Stomach (tissue), 19 donors: ENCODE measurements at places on chromosomes 13 and 19.

- DNase-seq = no peak
Observed at GRCh38 chr13:41145136-41145908, 12.7 kb upstream of the KBTBD6 start.

- DNase-seq = no peak
Observed at GRCh38 chr13:36753176-36753575, 65.8 kb upstream of the RFXAP start.

- no peak for DNase-seq
Observed at GRCh38 chr13:46562152-46562551, 9.2 kb downstream of the LRCH1 start.

DNA sequence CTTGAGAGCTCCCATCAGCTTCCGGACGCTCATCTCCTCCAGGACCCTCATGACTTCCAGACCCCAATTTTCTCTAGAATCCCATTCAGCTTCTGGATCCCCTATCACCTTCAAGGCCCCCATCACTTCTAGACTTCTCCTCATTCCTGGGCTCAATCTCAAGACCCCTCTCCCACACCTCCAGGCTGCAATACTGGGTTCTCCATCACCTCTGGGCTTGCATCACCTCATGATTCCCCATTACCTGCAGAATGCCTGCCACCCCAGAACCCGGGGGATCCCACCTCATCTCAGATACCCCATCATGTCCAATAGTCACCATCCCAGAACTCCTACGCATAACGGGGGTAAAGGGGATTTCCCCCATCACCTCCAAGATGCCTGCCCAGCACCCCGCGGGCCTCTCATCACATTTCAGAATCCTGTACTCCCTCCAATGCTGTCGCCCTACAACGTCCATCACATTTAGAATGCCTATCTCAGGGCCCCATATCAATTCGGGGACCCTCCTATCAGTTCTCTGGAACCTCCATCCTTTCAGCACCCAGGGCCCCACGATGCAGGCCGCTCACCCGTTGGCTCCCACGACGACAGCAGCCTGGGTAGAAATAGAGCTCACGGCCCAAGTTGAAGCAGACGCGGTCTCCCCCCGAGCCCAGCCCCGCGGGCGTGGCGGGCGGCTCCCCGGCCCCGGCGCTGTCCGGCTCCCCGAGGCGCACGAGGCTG lies 738 bp downstream of the DMWD start:
- DNase-seq = no peak

DNA sequence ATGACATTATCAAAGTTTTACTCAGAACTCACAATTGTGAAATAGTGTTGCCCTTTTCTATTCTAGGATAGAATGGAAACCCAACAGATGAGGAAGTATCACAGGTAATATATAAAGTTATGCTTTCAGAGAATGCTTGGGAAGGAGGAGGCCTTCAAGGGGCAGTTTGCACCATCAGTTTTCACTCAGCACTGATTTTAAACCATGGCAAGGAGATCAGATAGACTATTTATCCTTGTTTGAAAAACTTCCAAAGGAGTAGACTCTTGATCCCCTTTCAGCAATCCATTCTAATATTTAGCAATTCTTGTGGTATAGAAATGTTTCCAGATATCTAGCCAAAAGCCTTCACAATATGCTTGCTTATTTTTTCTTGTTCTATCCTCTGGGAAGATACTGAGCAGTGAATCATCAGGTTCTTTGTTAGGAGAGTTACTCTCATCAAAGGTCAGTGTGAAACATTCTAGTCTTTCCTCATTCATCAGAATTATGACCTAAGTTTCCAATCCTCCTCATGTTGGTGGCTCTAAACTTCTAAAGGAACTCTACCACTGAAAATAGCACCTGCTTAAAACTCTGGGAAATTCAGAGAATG lies 3.8 kb downstream of the GPC6 start:
- DNase-seq = no peak

GRCh38 chr19:51751655-51752054 lies at the start of gene FPR1:
Gene FPR1, minus strand, starts transcription at chr19:51751878. Its CDS starts 4,884 bp downstream, at chr19:51746994.
- DNase-seq = peak; percentile 24

GRCh38 chr13:92901739-92902138 lies 324.9 kb upstream of the GPC6 start:
- DNase-seq = no peak

GRCh38 chr19:10112037-10112761 lies 706 bp downstream of the P2RY11 start:
- no peak for DNase-seq

GRCh38 chr19:20028611-20029010 lies 10.7 kb downstream of the ZNF682 start:
- DNase-seq = no peak

- DNase-seq = peak; percentile 89
Observed at GRCh38 chr19:1266129-1266915, 2.8 kb upstream of the CIRBP start.

- DNase-seq = no peak
Observed at GRCh38 chr13:36872621-36873020, 47.4 kb downstream of the SMAD9 start.

GRCh38 chr19:2246801-2247361 lies 2.2 kb upstream of the AMH start:
- peak; percentile 50 for DNase-seq

- DNase-seq = peak; percentile 61
Observed at GRCh38 chr19:55678121-55678671, 3.2 kb downstream of the EPN1 start.

GRCh38 chr13:42011601-42012350 lies 36.7 kb upstream of the DGKH start:
- peak; percentile 28 for DNase-seq

DNA sequence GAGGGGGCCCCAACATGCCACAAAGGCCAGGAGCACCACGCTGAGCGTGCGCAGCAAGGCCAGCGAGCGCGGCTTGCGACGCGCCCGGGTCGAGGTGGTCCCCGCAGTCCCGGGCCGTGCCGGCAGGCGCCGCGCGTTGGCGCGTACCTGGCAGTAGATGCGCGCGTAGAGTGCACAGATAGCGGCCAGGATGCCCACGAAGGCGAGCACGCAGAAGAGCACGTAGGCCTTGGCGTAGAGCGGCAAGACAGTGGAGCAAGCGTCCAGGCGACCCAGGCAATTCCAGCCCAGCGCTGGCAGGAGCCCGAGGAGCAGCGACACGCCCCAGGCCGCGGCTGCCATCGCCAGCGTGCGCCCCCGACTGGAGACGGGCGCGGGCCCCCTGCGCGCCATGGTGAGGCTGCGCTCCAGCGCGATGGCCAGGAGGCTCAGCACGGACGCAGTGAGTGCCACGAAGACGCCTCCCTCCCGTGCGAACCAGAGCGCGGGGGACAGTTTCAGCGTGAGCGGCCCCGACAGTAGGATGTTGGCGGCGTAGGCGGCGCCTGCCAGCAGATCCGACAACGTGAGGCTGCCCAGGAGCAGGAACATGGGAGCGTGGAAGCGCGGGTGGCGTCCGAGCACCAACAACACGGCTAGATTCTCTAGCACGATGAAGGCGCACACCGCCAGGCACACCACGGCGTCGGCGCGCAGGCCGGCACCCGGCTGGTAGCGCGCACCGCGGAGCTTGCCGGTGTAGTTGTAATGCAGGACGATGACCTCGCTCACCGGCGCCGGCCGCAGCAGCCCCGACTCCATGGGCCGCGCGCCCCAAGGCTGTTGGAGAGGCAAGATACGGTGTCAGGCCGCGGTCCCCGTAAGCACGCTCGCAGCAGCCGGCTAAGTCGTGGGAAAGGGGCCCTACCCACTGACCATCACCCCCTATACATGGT lies 2.8 kb downstream of the S1PR5 start:
- peak; percentile 46 for DNase-seq

DNA sequence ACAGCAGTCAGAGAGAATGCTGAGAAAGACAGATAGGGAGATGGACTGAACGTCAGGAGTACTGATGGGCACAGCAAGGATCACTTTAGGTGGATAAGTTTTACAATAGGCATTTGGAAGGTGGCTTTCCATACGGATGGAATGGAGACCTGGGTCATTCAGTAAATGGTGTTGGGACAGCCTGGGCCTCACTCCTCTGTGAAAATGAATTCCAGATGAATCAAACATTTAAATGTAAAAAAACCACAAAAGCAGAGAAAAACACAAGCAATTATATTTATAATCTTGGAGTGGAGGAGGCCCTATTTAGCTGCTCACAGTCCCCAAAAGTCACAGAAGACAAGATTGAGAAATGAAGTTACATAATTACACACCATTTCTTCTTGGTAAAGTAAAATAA lies 4.7 kb downstream of the IL17D start:
- no peak for DNase-seq

- DNase-seq = no peak
Observed at GRCh38 chr13:24134231-24134630, 26.3 kb upstream of the SPATA13 start.

DNA sequence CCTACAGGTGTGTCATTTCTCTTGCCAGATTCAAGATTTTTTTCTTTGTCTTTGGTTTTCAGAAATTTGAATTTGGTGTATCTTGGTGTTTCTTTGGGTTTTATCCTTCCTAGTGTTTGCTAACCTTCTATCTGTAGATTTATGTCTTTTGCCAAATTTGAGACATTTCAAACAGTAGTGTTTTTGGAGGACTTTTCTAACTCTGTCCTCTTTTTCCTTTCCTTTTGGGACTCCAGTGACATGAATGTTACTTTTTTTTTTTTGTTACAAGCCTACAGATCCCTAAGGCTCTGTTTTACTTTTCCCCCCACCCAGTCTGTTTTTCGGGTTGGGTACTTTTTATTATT lies 58.8 kb downstream of the ZMYM2 start:
- DNase-seq = no peak

GRCh38 chr13:41835871-41836270 lies 125.0 kb downstream of the VWA8 start:
- DNase-seq = no peak

DNA sequence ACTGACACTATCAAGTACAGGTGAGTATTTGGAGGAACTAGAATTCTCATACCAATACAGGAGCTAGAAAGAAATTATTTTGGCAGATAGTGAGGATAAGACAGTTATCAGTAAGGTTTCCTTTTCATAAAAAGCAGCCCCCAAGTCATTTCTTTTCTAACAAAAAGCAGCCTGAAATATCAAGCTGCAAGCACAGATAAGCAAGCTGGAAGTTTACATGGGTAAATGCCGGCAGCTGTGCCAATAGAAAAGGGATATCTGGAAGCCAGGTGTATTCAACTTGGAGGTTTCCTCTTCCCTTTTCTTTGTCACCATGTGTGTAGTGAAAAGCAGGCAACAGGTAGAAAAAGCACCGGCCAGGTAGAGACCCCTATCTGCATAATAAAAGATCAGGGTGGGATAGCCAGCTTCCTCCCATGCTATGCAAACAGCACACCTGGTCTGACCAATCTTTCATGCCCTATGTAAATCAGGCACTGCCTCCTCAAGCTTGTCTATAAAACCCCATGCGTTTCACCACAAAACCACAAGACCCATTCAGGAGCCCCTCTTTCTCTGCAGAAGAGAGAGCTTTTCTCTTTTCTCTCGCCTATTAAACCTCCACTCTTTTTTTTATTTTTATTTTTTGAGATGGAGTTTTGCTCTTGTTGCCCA lies 22.9 kb downstream of the CYP4F2 start:
- DNase-seq = no peak

GRCh38 chr13:27370305-27370872 lies 54.0 kb upstream of the GTF3A start:
- no peak for DNase-seq

DNA sequence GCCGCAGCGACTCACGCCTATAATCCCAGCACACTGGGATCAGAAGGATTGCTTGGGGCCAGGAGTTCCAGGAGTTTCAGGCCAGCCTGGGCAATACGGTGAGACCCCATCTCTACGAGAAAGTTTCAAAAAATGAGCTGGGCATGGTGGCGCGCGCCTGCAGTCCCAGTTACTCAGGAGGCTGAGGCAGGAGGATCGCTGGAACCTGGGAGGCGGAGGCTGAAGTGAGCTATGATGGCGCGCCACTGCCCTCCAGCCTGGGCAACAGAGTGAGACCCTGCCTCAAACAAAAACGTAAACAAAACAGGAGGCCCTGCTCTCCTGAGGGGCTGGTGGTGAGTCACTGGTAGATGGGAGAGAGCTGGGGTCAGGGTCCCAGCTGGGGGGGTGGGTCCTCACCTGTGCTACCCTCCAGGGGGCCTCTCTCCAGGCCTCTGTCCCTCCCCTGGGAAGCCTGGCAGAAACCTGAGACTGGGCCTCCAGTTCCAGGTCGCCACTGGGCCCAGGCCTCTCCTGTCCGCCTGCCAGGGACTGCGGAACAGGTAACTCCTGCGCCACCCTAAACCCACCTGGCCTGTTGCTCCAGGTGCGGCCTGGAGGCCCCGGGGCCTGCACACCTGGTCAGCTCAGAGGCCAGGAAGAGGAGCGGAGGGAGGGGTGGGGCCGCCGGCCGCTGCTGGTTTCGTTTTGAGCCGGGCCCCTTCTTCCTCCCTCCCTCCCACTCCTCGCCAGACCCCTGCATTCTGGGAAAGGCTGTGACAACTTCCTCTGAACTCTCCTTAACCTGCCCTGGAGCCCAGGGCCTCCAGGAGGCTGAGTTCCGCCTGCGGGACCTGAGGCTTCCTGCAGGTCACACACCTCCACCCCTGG lies 17.2 kb upstream of the ZBTB7A start:
- DNase-seq = peak; percentile 89

DNA sequence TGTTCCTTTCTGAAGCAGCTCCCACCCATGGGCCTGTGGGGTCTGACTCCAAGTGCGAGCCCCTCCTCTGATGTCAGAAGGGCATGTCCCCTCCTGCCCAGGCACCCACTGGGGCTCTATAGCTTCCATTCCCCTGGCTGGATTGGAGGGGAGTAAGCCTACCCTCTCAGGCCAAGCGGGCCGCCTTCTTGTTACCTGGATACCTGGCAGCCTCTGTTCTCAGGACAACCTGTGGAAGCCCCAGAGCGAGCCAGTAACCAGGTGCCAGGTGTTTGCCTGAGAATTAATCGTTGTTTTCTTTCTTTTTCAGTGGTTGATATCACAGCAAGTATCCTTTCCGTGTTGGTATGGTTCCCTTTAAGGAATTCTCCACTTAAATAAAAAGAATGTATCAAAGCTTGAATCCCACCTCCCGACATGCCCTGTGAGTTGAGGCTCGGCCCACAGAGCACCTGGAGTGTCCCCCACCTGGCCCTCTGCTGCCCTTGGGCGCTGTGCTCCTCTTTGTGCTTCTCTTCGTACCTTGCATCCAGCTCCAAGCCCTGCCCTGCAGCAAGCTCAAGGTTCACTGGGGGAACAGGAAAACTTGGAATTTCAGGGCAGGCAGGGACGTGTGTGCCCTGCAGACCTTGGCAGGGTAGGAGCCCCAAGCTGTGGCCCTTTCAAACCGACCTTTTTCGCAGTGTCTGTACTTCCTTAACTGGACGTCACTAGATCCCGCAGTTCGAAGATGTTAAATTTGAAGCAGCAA lies 15.0 kb downstream of the MAU2 start:
- no peak for DNase-seq

DNA sequence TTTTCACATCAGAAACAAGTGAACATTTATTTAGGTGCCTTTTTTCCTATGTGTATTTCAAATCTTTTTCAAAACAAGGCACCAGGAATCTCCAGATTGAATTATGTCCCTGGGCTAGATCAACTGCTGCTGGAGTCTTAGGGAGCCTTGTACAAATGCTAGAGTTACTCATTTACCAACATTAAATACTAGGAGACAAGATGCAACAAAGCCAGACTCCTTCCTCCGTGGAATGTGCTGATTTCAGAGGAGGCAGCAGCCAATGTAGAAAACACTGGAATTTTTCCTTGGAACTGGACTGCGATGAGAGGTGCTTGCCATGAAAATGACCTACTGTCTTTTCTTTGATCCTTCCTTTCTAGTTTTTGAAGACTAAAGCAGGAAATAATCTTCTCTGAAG lies 1514.7 kb upstream of the MIR17HG start:
- no peak for DNase-seq
